ENCODE measurements at places on chromosomes 5 and 9.

GRCh38 chr9:37565661-37566618 is 10.2 kb downstream of the FBXO10 start:
- no peak for DNase-seq

- no peak for DNase-seq
Observed at GRCh38 chr5:159231167-159231566, 21.8 kb upstream of the RNF145 start.

DNA sequence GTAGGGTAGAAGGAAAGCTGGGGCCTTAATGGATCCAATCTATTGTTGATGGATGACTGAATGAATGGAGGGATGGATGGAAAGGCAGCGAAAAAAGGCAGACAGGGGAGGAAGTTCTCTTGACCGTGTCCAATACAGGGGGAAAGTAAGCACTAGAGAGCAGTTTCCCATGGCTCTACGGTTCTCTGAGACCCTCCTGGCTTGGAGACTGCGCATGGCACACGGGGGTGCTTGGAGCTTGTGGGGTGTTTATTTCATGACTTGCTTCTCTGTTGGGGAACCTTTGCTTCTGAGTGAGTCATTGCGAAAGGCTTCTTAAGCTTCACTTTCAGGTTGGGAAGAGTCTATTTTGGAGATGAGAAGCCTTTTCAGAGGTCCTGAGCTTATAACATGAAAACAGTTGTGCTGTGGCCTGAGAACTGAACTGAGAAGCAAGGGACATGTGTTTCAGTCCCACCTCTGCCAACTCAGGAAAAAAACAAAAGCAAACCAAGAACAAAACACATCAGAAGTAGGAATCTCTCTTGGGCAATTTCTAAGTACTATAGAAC is 12.8 kb upstream of the TEX48 start:
- DNase-seq: no peak

DNA sequence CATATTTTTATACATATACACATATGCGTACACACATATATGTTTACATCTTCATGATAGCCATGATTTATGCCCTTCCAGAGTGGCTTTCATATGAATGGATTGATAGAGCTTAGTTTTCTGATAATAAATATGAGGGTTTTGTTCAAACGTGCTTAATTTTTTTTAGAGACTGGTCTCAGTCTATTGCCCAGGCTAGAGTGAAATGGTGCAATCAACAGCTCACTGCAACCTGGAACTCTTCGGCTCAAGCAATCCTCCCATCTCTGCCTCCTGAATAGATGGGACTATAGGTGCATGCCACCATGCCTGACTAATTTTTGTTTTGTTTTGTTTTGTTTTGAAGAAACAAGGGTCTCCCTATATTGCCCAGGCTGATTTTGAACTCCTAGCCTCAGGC is 48.6 kb upstream of the ZSWIM6 start:
- no peak for DNase-seq

GRCh38 chr5:150266871-150267291 is 22.7 kb downstream of the CAMK2A start:
- DNase-seq: no peak

DNA sequence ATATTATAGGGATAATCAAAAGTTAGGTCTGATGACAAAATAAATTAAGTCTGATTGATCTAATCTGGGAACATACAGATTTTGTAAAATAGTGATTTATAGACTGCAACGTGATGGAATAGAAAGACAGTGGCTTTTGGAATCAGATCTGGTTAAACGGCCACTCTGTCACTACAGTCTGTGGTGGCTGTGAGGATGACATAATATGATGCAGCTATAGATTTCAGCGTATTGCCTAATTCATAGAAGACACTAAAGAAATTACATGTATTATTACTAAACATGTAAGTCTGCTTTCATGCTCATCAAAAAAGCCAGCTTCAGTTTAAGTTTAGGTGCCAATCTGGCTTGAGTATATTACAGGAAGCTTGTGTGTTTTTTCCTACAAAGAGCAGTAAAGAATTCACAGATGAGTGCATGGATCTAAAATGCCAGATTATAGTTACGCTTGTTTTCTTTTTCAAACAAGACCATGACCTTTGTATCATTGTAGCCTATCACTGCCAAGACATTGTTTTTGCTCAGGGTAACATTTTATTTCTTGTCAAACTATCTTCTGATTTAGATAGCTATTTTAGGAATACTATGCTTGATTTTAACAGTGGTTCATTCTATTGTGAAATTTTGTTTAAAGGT is 25.7 kb downstream of the CPEB4 start:
- no peak for DNase-seq

DNA sequence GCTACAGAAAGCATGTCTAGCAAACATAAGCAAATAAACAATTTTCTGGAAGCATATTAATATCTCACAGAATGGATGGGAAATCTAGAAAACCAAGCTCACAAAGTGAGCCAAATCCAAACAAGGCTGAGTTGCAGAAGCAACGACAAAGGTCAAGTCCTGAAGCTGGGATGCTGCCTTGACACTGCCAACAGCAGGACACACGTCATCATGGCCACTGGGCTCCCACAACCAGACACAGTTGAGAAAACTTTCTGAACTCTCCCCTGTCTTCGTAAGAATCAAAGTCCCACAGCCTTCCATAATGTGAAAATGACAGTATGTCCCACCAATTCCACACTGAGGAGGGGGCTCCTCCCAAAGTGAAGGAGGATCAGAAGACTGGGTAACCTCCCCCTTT is 37.6 kb downstream of the EPB41L4A start:
- no peak for DNase-seq

- no peak for DNase-seq
Observed at GRCh38 chr9:135076143-135076875, 11.2 kb upstream of the OLFM1 start.

DNA sequence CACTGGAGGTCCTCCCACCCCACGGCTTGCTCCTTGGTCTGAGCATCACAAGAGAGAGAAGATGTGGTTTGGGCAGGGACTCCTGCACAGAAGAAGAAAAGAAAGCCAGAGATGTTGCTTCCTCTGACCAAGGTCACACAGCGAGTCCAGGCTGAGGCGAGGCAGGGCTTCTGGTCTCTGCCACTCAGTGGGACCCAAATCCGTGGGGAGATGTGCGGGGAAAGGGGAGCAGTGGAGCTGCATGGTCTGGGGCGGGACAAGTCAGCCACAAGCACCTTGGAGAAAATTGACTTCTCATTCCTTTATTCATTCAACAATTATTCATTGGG is 150.9 kb downstream of the C9orf50 start:
- no peak for DNase-seq

- DNase-seq: no peak
Observed at GRCh38 chr9:6656614-6657300, 11.2 kb upstream of the GLDC start.

- DNase-seq: peak; percentile 59
Observed at GRCh38 chr5:119315516-119315949, 40.3 kb upstream of the TNFAIP8 start.

DNA sequence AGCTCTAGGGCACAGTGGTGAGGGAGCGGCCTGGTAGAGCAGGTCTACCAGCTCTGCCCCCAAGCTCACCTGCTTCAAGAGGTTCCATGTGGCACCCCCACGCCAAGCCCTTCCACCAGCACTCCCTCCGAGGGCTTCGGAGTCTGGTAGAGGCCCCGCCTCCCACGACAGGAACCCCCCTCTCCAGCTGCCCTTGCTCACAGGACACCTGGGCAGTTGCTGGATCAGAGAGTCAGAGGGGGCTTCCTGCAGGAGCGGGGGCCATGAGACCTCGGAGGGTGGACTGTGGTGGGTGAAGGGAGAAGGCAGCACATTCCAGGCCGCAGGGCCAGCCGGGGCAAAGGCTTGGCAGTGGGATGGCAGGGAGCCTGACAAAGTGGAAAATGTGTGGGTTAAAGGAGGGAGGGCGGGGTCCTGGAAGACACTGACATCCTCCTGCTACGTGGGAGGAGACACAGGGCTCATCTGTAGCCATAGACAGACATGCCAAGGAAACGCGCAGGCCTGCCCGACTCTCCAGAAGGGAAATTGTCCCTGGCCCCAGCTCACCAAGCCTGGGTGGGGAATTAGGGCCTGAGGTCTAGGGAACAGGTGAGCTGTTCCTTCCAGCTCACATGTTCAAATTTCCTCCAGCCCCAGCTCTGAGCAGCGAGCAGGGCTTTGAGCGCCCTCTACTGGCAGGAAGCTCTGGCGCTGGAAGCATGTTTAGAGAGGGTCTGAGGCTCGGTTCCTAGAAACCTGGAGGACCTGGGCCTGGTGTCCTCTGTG is 74.2 kb downstream of the NTNG2 start:
- DNase-seq: peak; percentile 84

DNA sequence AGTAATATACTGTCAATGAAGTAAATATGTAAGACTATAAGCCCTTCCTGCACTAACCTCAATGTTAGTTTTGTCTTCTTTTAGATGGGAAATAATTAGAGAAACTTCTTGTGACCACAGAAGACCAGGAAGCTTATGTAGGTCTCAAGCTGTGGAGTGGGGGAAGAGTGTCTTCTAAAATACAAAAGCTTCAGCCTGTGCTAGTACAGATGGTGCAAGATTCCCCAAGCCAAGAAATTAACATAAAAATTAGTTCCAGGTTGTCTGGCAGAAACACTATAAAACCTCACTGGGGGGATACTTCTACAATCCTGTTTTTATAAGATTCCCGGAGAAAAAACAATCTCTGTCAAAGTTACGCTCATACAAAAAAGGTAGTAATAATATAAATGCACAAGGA is 103.6 kb downstream of the FNBP1 start:
- no peak for DNase-seq

GRCh38 chr5:157989296-157989695 is 130.4 kb upstream of the CLINT1 start:
- no peak for DNase-seq

DNA sequence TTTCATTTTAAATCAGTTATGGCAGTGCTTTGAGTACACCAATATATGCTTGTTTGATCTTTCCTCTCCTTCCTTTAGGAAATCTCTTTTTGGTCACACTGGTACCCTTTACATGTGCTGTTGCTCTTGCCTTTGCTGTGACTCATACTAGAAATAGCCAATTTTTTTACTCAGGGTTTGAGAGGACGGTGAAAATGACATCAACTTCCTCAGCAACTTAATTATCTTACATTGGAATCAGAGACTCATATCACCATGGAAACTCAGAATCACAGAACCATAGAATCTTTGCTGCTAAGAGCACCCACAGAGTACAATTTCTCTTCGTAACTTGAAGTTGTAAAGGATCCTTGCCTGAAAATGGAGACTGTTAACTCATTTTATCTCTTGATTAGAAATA is 13.8 kb upstream of the ZNF300 start:
- DNase-seq: no peak

Measured in activated T-cell treated with anti-CD3 and anti-CD28 coated beads, Interleukin-2, amount 50 U/mL, for 1 hour (primary cell).